ENCODE measurements at places on chromosomes 6 and 20. TPM values are rescaled to one million over a fixed set of nuclear protein-coding genes. Genes with fewer than 3 reads are reported as not detected.

GRCh38 chr20:52760791-52761190 is 211.4 kb upstream of the TSHZ2 start:
- DNase-seq, result no peak

GRCh38 chr6:31171931-31172905 is 1.7 kb upstream of the POU5F1 start:
- no peak for DNase-seq

CDK5RAP1 gene
- 35.5 TPM for total RNA-seq

COL11A2 gene
- 0.64 TPM for total RNA-seq

C6orf132 gene
- total RNA-seq, result 10.3 TPM

GRCh38 chr6:35729722-35730121 is 7.1 kb upstream of the ARMC12 start:
- DNase-seq, result no peak

DNA sequence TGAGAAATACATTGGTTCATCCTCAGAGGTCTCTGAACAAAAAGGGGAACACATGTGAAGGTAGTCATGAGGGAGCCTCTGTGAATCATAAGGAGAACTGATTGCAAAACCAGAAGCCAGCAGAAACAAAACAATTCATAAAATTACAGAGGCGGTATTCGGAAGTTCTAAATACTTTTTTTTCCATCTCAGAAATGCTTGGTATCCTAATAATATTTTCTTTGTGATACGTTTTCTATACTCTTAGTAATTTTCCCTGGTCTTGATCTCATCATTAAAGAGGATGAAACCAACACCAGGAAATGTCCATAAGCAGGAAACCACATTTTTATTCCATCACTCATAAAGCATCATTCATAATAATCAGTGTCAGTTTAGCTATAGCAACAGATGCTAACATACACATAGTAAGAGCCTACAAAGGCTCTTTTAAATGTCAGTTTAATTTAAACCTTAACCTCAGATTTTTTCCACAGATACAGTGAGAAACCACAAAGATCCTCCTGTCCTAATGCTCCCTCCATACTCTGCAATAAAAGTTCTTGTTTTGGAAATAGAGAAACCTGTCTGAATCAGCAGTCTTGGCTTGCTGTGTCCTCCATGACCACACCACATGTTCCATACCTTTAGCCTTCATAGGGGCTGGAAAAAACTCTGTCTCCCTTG is 29.2 kb downstream of the SGK1 start:
- peak; percentile 97 for DNase-seq

Data from mammary epithelial cell (primary cell).